ENCODE measurements at places on chromosomes 12 and 14. TPM values are rescaled to one million over a fixed set of nuclear protein-coding genes. Genes with fewer than 3 reads are reported as not detected.

DNA sequence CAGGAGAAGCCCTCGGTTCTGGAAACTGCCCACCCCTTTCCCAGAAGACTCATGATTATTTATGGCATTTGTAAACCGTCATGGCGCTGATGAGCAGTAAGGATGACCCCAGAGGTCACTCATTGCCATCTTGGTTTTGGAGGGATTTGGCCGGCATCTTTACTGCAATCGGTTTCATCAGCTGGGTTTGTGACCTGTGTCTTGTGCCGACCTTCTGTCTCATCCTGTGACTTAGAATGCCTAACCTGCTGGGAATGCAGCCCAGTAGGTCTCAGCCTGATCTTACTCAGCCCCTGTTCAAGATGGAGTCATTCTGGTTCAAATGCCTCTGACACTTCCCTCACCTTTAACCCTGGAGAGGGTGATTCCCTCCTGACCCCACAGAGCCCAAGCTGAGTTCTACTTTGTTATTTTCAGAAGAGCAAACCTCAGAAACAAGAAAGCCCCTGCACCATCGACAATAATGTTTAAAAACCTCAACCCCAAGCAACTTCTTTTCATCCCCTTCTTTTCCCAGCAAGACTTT, 105.5 kb upstream of the SFSWAP start:
- no peak for DNase-seq

GRCh38 chr12:25979059-25979458, 20.6 kb downstream of the RASSF8 start:
- no peak for DNase-seq

GRCh38 chr12:5868625-5869295, 76.3 kb downstream of the ANO2 start:
- DNase-seq, result peak; percentile 11

- DNase-seq, result no peak
Observed at GRCh38 chr14:102736956-102737355, 40.3 kb upstream of the TRAF3 start.

DNA sequence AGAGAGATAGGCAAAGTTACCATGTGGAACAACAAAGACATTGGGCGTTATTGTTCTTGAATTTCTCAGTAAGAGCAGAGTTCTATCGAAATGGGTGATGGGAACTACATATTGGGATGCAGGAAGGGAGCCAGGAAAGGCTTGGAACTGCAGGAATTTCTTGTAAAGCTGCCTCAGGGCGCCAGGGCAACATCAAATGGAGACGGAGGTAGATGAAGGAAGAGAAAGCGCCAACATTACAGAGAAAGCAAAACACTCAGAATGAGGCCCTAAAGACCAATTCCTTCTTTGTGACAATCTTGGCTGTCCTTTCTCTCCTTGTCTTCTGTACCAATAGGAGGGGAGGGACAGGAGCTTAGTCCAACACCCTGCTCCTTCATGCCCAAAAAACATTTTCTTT, 148.4 kb downstream of the RPAP3 start:
- DNase-seq, result no peak

- DNase-seq, result no peak
Observed at GRCh38 chr12:91276509-91276908, 93.9 kb upstream of the DCN start.

DNA sequence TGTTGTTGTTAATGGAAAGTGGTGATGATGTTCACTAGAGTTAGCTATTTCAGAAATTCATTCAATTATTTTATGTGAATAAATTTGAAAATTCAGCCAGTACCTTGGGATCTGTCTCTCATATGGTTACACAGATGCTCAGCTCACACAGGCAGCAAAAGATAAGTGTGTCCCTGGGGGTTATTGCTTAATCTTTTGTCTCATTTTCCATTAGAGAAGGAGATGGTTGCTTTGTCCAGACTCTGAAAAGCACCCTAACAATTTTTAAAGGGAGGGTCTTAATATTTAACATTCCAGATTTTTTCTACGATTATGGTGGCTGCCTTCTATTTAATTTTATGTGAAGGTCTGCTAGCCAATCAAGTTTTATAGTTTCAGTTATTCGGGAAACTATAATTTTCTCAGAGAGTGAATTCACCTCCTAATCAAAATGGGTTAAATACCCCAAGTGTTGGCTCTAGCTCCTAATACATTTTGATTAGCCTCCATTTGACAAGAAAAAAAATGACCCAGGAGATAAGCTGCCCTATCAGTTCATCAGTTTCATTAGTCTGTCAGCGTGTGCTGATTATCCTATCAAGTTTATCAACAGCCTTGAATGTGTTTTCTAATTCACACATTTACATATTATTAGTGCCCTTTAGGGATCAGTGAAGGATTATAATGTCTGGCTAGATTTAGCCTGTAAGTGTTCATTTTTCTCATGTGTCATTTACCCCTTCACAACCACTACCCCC, 282.1 kb downstream of the TMTC2 start:
- no peak for DNase-seq

KRT78 gene
- polyA plus RNA-seq, result not detected

Measured in muscle of back (tissue), 13 donors.